ENCODE measurements at places on chromosomes 1 and 21.

- DNase-seq, result no peak
Observed at GRCh38 chr1:201501812-201502510, 5.0 kb downstream of the CSRP1 start.

GRCh38 chr1:26112407-26112775 is 767 bp downstream of the PDIK1L start:
- no peak for DNase-seq

DNA sequence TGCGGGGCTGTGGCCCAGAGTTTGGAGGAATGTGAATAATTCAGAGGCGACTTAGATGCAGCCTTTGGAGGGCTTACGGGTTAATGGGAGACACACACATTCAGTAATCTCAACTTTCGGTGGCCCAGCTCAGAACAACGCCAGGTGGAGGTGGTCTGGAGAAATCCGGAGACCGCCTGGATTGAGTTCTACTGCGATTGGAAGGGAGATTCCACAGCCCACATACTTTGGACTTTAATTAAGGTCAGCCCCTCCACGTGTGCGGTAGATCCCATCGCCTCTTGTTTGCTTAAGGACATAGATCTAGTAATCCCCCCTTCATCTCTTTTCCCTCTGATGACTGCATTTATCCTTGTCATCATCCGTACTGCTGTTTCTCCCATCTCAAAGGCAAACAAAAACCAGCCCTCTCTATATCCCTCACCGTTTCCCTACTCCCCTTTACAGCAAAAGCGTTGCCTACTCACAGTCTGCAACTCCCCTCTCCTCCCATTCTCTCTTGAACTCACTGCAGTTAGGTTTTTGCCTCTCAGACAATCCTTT is 720 bp upstream of the BSDC1 start:
- DNase-seq, result no peak

- no peak for DNase-seq
Observed at GRCh38 chr1:150021191-150021694, 10.7 kb upstream of the OTUD7B start.

DNA sequence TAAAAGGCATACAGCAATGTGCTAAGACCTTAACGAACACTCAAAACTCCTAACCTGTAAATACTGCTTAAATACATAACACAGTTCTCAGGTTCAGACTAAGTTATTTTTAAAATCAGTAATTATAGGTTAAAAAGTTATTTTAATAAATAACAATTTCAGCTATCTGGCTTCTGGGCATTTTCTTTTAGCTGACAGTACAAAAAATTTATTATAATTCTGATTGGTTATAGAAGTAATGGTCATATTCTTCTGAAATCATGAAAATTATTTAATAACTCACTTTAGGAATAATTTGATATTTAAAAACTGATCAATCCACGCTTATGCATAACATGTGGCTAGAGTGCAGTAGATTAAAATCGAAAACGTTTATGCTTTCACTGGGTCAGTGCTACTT is 10.7 kb downstream of the RGS18 start:
- no peak for DNase-seq

DNA sequence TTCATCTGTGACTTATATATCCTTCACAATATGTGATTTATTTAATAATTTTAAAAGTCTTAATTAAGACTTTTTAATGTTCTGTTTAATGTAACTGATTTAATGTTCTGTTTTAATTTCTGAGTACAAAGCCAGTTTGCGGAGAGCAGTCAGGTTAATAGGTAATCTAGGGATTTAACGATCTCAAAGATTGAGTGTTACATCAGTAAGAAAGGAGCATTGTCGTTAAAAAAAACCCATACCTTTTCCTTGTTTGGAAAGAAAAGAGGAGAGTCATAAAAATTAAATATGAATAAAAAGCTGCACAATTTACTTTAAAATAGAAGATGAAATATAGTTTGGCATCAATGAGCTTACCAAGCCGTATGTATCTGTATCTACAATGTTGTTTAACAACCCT is 621.4 kb downstream of the KIF26B start:
- DNase-seq, result no peak

DNA sequence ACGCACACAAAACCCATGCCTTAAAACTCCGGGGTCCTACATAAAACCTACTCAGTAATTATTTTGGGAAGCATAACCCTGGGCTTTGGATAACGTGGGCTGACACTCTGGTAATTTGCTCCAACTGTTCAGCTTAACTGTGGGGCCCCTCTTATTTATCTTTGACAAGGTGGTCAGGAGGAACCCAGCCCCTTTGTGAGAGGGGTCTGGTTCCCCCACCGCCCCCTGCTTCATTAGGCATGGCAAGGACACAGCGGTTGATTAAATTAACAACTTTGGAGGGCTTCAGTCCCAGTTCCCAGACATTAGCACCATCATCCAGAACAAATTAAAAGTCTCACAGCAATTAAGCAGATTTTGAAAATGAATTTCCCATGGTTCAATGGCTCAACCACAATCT is 14.7 kb downstream of the WLS start:
- no peak for DNase-seq

DNA sequence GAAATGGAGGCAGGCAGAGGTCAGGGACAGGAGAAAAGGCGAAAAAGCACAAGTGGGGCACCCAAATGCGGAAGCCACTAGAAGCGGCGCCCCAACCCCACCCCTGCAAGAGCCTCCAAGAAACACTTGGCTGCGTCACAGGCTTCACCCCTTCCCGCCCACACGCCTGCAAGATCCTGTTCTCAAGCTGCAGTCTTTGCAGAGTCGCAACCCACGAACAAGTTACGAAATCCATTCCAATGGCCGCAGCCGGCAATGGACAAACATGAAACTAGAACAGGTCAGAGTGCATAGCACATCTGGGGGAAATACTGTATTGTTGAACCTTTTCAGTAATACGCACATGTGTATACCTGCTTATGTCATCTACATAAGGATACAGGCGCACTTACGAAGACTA is 103.6 kb downstream of the PSMG1 start:
- no peak for DNase-seq

- DNase-seq, result peak; percentile 43
Observed at GRCh38 chr1:89881415-89882058, 60.7 kb downstream of the LRRC8D start.

- no peak for DNase-seq
Observed at GRCh38 chr1:84398175-84399155, at the start of gene DNASE2B. Gene DNASE2B (plus strand): TSS chr1:84398484. CDS start chr1:84398565, 81 bp downstream.
